Cerebellum (tissue), 4 donors: ENCODE measurements at places on chromosomes 2 and 18. TPM values are rescaled to one million over a fixed set of nuclear protein-coding genes. Genes with fewer than 3 reads are reported as not detected.
A peak's percentile ranks its signal among the peaks of the same experiment; 100 is the strongest.

GRCh38 chr2:203240491-203240890 is 1.7 kb downstream of the CYP20A1 start:
- DNase-seq = no peak

GRCh38 chr2:39252888-39253518 is 9.2 kb upstream of the CDKL4 start:
- DNase-seq = no peak

SLC39A6 gene
- 160 TPM for total RNA-seq

- DNase-seq = no peak
Measured at GRCh38 chr2:75561566-75562512, 1.1 kb upstream of the EVA1A start.

SH3RF3 gene
- 3.5 TPM for total RNA-seq

DNA sequence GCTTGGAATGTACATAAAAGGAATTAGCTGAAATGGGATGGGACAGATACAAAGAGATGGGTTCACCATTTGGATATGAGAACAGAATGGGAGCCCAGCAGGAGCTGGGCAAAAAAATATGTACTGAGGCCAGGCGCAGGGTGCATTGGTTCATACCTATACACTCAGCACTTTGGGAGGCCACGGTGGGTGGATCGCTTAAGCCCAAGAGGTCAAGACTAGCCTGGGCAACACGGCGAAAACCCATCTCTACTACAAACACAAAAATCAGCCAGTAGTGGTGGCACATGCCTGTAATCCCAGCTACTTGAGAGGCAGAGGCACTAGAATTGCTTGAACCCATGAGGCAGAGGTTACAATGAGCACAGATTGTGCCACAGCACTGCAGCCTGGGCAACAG is 30.4 kb downstream of the SCN7A start:
- DNase-seq = no peak

GLI2 gene
- total RNA-seq = 8.9 TPM

GRCh38 chr2:23703583-23704385 is 223.1 kb downstream of the ATAD2B start:
- no peak for DNase-seq

- DNase-seq = no peak
Measured at GRCh38 chr2:224027931-224028330, 11.2 kb downstream of the SERPINE2 start.

DNA sequence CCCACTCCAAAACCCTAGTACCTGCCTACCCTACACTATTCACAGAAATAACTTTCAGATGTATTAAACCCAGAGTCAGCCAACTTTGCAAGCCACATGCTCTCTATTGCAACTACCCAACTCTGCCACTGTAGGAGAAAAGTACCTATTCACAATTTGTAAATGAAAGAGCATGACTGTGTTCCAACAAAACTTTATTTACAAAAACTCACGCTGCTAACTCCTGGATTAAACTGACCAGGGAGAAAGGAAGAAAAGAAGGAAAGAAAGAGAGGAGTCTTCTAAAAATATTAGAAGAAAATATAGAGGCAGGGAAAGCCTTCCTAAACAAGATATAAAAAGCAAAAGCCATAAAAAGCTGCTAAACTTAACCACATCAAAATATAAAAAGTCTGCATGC is 24.6 kb downstream of the SLC1A4 start:
- no peak for DNase-seq

HJURP gene
- total RNA-seq = 8.0 TPM

DAW1 gene
- 2.8 TPM for total RNA-seq

CFC1 gene
- total RNA-seq = 1.3 TPM

DNA sequence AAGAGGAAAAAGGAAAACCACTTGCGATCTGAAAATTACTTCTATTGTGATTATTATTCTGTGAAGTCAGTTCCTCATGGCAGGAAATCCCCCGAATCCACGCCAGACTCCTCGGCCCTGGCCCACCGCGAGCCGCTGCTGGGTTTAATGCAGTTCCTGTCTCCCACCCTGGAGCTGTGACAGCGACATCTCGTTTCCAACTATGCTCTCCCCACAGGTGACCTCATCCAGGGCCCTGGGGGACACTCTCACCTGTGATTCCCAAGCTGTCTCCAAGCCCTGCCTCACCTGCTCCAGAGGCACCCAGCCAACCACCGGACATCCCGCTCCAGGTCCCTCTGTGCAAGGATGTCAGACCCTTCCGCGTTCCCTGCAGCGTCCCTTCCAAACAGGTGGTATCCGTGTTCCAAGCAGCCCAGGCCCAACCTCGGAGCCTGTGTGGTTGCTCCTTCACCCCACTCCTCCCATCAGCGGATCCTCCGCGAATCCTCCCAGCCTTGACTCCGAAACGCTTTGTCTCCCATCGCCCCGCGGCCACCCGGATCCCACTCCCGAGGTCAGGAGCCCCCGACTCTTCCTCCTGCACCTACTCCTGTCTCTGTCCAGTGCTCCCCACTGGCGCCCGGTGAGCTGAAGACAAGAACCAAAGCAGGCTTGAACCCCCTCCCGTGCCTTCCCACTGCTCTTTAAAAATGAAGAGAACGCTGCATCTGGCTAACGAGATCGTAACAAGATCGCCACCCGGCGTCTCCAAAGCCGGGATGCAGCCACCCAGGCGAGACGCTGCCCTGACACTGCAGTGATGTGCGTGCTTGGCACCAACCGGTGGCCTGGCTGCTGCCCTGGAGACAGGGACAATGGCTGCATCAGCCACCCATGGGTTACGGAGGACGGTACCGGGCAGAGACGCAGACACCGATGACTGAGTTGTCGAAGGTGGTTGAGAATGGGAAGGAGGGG is 96.5 kb downstream of the NDUFA10 start:
- DNase-seq = peak; percentile 46

DNA sequence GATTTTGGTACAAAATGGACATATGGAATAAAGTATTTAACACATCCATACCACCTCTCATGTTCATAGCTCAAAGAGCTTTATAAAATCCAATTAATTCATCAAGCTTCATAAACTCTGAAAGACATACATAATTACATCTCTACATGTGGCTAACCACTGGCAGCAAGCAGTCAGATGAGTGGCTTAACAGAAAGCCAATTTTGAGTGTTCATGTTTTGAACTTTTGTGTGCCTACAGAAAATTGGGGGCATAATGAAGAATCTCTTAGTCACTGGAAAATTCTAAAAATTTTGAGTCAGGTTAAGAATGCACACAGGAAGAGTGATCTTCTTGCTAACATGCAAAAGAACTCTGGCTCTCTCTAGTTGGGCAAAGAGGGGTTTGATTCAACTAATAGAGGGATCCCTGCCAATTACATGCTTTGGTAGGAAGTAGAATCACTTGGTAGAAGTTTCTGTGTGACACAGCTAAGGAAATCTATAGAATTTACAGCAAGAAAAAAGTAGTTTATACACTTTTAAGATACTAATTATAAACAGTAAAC is 287.4 kb downstream of the NOL4 start:
- no peak for DNase-seq

DNA sequence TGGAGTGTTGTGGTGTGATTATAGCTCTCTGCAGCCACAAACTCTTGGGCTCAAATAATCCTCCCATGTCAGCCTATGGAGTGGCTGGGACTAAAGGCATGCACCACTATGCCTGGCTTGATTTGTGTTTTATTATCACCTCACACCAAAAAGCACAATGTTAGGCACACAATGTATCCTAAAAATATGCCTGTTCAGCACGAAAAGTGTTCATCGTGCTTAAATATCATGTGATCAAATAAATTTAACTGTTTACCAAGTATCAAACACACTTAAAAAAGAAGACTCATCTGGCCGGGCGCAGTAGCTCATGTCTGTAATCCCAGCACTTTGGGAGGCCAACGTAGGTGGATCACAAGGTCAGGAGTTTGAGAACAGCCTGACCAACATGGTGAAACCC is 5.6 kb downstream of the CCT4 start:
- no peak for DNase-seq

DNA sequence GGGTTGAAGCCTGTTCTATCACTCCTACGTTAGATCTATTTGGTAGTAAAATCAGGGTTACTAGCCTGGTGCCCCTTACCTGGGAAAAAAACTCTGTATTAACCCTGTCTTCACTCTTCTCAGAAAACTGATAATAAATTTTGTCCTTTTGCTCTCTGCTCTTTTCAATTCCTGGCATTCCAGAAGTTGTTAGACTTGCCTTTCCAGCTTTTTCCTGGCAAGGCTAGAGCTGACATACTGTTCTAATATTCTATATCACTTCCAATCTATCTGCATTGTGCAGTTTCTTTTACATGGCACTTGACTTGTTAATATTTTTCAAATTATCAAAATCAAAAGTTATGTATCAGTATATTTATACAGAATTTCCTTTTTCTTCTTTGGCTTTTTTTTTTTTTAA is 162.2 kb downstream of the FIGN start:
- DNase-seq = no peak
